ENCODE measurements at places on chromosomes 5 and 9.

DNA sequence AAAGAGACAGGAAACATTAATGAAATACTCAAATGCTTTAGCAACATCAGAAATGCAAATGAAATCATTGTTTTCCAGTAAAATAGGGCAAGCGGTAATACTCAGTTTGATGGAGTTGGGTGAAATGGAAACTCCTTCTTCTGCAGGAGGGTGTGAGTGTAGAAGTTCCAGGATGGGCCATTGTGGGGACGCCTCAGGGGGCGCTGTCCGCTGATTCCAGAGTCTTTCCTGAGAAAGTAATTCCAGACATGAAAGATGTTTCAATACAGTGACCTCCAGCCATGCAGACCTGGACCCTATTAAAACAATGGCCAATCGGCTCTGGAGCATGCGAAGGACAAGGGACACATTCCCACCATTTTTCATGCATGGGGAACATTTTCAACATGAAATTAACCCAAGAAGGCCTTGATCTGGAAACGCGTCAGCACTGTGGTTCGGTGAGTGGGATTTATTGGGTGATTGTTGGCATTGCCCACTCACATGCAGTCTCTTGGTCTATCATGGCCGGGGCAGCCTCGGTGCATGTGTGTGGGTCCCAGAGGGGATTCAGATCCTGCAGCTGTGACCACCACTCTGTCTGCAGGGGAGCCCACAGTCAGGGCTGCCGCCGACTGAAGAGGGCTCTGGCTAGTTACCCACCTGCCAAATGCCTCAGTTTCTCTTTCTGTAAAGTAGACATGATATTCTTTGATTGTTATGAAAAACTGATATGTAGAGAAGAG is 132.6 kb upstream of the IRX4 start:
- DNase-seq: no peak

- no peak for DNase-seq
Observed at GRCh38 chr5:24353611-24354010, 291.2 kb downstream of the CDH10 start.

- DNase-seq: no peak
Observed at GRCh38 chr5:57335092-57335660, 147.4 kb downstream of the ACTBL2 start.

DNA sequence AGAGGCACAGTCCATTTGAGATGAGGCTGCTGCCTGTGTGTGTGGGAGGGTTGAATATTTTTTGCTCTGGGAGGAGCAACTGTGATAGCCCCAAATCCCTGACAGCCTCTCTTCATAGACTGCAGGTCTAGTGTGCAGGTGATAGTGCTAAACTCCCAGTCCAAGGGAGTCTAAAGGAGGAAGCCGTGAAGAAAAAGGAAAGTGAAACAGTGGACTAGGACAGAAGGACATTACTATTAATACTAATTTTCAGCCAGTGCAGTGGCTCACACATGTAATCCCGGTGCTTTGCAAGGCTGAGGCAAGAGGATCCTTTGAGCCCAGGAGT is 295.0 kb downstream of the PDE4D start:
- DNase-seq: no peak

GRCh38 chr5:34487159-34487879 is 168.8 kb upstream of the RAI14 start:
- no peak for DNase-seq

GRCh38 chr9:117403848-117404247 is 11.0 kb downstream of the ASTN2 start:
- DNase-seq: no peak

DNA sequence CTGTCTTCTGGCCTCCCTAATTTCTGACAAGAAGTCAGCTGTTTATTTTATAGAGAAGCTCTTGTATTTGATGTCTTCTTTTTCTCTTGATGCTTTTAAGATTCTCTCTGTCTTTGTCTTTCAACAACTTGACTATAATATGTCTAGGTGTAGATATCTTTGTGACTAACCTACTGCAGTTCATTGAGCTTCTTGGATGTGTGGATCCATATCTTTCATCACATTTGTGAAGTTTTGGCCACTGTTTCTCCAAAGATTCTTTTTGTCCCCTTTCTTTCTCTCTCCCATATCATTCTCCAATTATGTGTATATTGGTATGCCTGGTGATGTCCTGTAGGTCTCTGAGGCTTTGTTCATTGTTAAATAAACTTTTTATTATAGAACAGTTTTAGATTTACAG is 16.7 kb downstream of the SPEF2 start:
- DNase-seq: no peak

GRCh38 chr5:146867996-146868708 is 10.4 kb downstream of the PPP2R2B start:
- no peak for DNase-seq

Measured in stimulated activated CD8-positive, alpha-beta memory T cell treated with anti-CD3 and anti-CD28 coated beads, Interleukin-12 subunit alpha, Interleukin-12 subunit beta, amount 100 ng/mL, for 1 hour (primary cell).